ENCODE measurements at places on chromosomes 12 and 14.

GRCh38 chr12:6370994-6371754, 4.2 kb downstream of the SCNN1A start:
- peak; percentile 63 for DNase-seq

GRCh38 chr12:122934722-122935121, 31.5 kb downstream of the ABCB9 start:
- DNase-seq = no peak

DNA sequence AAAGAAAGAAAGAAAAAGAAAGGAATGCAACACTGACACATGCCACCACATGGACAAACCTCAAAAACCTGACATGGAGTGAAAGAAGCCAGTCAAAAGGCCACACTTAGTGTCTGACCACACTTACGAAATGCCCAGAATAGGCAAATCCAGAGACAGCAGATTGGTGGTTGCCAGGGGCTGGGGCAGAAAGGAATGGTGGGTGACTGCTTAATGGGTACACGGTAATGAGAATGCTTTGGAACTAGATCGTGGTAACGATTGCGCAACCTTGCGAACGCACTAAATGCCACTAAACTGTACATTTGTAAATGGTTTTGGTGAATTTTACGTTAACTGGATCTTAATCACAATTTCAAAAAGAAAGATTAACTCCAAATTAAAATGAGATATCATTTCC, 39.5 kb downstream of the SCARB1 start:
- DNase-seq = no peak

DNA sequence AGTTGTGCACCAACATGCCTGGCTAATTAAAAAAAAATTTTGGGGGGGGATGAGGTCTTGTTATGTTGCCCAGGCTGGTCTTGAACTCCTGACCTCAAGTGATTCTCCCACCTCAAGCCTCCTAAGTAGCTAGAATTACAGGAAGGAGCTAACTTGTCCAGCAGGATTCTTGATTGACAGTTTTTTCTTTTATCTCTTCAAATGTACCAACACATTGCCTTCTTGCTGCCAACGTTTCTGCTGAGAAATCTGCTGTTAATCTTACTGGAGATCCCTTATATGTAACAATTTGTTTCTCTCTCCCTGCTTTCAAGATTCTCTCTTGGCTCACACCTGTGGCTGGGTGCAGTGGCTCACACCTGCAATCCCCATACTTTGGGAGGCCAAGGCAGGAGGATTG, 22.4 kb upstream of the MARK3 start:
- no peak for DNase-seq

DNA sequence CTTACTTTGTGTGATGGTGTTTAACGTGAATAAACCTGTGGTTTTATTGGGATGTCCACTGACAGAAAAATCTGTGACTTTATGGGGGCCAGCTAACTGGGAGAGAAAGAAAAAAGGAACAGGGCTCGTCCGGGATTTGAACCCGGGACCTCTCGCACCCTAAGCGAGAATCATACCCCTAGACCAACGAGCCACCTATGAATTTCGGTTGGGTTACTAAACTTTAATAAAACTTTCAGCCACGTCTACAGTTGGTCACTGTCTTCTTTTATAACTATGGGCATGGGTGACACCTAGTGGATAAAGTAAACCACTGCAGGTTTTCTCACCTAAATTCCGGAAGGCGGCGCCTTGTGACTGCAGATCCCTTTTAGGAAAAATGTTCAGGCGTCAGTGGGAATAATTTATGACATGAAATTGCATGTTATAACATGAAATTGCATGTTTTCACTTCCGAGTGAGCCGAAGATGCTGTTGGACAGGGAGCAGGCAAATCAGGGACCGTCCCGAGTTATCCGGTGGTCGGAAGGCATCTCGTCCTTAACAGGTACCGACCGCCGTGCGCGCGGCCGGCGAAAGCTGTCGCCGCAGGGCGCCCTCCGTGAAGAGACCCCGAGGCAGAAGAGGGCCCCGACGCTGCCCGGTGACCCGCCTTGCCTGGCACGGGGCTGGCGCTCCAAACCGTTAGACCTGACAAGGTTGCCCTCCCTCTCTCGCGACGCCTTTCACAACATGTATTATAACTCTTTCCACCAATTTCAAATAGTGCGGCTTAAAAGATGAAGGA, 18.2 kb upstream of the RNASE12 start:
- DNase-seq = peak; percentile 62

- no peak for DNase-seq
Measured at GRCh38 chr12:24054416-24054815, 104.9 kb upstream of the SOX5 start.

DNA sequence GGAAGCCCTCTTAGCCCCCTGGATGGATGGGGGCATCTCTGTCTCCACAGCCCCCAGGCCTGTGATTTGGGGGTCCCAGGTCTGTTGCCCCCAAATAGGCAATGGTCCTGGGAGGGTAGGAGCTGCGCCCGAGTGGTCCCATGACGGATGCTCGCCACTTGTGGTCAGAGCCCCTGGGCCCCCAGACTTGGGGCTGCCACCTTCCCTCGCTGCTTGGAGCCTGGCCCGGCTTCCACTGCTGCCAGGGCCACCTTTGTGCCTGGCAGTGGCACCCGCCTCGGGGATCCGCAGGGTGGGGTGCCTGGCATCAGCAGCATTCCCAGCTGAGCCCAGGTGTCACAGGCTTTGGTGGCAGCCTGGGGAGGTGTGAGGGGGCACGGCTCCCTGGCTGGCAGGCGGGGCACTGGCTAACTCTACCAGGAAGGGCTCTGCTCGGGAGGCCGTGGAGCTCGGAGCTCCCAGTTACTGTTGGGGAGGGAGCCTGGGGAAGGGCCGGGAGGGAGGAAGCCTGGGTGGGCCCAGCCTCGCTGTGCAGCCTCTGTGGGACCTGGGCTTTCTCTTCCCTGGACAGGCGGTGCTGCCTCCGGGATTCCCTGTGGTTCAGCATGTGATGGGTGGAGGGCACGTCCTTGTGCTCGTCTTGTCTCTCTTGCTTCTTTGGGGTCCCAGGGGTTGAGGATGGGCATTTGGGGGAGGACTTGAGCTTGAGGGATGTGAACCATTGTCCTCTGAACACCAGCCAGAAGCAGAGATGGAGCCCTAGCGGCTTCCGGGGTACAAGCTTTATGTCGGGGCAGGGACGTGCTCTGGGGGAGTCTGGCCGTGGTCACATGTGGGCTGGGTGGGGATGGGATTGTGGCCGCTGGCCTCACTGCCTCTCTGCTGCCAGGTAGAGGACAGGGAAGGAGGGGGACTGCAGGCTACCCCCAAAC, 5.4 kb downstream of the KIF26A start:
- no peak for DNase-seq
